ENCODE measurements at places on chromosomes 7 and 10.

DNA sequence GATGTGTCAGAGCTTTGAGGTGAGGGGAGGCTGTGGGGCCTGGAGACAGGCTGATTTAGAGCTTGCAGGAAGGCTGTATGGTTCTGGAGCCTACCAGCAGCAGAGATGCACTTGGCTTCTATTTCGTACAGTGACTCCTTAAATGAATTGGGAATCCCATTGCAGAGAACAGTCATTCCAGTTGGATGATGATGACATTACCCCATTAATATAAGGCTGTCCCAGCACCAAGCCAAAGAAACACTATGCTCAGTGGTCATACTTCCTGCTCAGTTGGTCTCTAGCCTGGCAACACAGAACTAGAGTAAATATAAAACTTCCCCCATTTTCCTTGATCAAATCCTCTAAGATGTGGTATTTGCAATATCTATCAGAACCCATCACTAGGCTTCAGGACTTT is 5.7 kb upstream of the CLEC5A start:
- no peak for DNase-seq

DNA sequence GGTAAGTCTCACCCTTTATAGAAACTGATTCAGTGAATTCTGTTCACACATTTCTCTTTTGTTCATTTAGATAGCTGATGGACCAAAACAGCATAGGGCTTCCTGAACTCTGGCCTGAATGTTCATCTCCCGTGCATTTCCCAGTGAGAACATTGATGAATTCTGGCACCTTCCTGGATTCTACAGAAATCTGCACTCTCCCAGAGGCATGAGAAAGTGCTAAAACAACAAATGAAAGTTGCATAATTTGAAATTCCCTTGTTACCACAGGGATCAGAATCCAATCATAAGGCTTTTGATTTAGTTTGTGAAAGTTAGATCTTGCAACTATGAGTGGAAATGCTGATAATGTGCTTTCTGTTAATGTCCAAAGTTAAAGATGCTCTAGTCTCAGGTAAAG is 29.7 kb upstream of the SCIN start:
- no peak for DNase-seq

- no peak for DNase-seq
These were observed 24.3 kb downstream of the SEM1 start for GRCh38 chr7:96685353-96685752.

- DNase-seq, result peak; percentile 79
These were observed 9.0 kb downstream of the RPEL1 start for GRCh38 chr10:103254538-103255325.

DNA sequence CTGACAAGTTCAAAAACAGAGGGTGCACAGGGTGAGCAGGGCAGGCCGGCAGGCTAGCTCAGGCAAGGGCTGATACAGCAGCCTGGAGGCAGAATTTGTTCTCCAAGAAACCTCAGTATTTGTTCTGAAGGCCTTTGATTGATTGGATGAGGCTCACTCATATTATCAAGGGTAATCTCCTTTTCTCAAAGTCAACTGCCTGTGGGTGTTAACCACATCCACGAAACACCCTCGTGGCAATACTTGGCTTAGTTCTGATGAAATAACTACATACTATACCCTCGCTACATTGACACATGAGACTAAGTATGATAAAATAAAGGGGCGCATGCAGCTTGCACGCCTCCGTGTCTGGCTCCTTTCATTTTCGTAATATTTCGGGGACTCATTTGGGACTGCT is 4.4 kb upstream of the PPP2R2D start:
- DNase-seq, result no peak

- no peak for DNase-seq
These were observed 144.3 kb downstream of the FZD1 start for GRCh38 chr7:91408388-91409154.

DNA sequence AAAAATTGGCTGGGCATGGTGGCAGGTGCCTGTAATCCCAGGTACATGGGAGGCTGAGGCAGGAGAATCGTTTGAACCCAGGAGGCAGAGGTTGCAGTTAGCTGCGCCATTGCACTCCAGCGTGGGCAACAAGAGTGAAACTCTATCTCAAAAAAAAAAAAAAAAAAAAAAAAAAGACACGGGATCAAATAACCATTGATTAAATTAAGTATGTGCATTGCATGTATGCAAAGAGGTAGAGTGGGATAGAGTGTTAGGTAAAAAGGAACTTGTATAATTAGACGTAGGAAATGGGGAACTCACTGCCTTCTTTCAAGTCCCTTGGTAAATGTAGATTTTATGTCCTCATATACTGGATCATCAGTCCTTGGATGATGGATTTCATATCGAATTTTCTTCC is 13.1 kb downstream of the VCL start:
- DNase-seq, result no peak

DNA sequence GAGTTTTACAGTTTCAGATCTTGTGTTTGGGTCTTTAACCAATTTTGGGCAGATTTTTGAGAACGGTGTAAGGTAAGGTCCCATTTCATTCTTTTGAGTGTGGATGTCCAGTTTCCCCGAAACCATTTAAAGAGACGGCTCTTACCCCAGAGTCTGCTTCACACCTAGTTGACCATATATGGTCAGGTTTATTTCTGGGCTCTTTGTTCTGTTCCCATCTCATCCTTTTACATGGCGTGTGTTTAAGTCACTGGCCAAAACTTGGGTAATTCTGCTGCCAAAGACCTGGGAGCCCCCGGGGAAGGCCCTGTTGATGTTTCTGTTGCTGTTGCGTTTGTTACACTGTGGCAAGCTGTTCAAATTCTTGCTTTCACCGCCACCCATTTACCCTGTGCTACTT is 120.1 kb downstream of the PTPRN2 start:
- DNase-seq, result no peak

- peak; percentile 70 for DNase-seq
These were observed 469.3 kb upstream of the KLF6 start for GRCh38 chr10:4254101-4254994.

DNA sequence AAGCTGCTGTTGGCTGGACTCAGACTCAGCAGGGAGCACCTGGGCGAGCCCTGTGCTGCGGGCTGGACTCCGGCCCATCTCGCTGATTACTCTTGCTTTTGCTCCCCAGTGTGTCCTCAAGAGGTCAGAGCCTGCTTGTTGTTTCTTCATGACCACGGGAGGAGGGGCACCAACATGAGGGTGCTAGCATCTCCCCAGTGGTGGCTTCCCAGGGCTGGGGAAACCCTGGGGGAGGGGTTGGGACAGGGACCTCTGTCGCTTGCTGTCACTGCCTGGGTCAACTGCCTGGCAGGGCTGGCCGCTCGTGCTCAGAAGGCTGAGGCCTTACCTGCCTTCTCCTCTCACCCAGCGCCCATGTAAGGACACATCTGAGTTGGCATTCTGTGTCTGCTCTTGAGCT is 152.3 kb upstream of the SHH start:
- no peak for DNase-seq

- peak; percentile 8 for DNase-seq
These were observed 258.2 kb downstream of the KIF20B start for GRCh38 chr10:89959433-89960110.

- DNase-seq, result no peak
These were observed 118.0 kb upstream of the PITRM1 start for GRCh38 chr10:3290550-3290949.

GRCh38 chr7:137142376-137142775 is 201.2 kb downstream of the PTN start:
- peak; percentile 91 for DNase-seq

DNA sequence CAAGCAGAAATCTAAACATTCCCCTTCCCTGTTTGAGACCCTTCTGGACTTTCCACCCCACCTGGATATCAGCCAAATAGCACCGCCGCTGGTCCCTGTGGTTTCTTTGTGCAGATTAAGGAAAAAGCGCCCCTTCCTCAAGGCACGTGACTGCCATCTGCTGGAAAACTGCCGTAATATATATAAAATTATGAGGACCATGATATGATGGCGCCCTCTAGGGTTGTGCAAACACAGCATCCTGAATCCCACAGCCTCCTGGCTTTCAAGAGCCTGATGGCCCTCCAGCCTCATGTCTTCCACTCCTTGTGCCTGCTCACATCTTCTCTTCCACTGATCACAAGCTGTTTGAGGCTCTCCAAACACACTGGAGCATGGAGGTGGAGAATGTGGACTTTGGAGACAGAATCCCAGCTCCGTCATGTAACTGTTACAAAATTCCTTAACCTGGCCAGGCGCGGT is 121.3 kb downstream of the MYL10 start:
- DNase-seq, result peak; percentile 68

- DNase-seq, result no peak
These were observed 1.3 kb upstream of the TM9SF3 start for GRCh38 chr10:96588060-96588554.

GRCh38 chr10:34236931-34237330 is 578.2 kb downstream of the PARD3 start:
- DNase-seq, result peak; percentile 12

DNA sequence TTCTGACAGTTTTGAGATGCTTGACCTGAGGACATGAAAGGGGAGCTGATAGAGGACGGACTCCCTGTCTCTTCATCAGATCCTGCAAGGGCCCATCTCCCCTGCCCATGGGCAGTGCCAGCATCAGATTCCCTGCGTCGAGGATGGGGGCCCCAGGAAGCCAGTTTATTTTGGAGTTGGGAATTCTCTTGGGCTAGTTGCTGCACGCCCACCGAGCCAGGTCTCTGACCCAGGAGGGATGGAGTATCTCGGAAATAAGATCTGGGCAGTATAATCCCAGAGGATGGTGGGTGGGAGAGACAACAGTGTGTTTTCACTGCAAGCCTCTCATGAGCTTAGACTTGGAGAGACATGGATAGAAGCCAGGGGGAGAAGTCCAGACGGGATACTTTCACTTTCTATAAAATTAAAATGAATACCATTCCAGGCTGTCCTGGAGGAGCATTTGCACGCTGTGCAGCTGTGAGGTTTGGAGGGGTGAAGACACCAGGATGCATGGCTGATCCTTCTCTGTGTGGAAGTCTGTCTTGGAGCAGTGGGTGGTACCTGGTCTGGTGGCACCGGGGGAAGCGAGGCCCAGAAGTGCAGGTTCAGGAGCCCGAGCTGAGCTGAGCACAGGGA is 25.8 kb downstream of the DOCK1 start:
- DNase-seq, result no peak

GRCh38 chr10:12741360-12741804 is 260.1 kb downstream of the CCDC3 start:
- DNase-seq, result no peak

GRCh38 chr7:14197280-14197679 is 207.8 kb upstream of the ETV1 start:
- no peak for DNase-seq

GRCh38 chr7:48875045-48875916 is 49.1 kb upstream of the CDC14C start:
- peak; percentile 8 for DNase-seq

- DNase-seq, result peak; percentile 46
These were observed 71.1 kb upstream of the TFEC start for GRCh38 chr7:116101704-116102103.

GRCh38 chr7:28054531-28055160 is 125.9 kb downstream of the JAZF1 start:
- DNase-seq, result no peak

GRCh38 chr7:5283421-5284303 is 919 bp downstream of the SLC29A4 start:
- DNase-seq, result peak; percentile 44

GRCh38 chr10:3028441-3028840 is 38.9 kb upstream of the PFKP start:
- DNase-seq, result no peak

DNA sequence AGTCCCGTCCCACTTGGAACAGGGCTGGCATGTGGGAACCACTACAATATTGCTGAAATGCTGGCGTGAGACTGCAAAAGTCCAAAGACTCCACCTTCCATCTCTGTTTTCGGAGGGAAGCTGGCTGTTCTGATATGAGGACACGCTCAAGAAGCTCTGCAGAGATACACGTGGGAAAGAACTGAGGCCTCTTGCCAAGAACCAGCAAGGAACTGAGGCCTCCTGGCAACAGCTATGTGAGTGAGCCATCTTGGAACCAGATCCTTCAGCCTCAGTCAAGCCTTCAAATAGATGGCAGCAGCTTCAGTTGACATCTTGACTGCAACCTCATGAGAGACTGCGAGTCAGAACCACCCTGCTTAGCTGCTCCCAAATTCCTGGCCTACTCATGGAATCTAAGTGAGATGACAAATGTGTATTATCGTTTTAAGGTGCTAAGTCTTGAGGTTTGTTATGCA is 30.8 kb downstream of the SGMS1 start:
- peak; percentile 27 for DNase-seq

DNA sequence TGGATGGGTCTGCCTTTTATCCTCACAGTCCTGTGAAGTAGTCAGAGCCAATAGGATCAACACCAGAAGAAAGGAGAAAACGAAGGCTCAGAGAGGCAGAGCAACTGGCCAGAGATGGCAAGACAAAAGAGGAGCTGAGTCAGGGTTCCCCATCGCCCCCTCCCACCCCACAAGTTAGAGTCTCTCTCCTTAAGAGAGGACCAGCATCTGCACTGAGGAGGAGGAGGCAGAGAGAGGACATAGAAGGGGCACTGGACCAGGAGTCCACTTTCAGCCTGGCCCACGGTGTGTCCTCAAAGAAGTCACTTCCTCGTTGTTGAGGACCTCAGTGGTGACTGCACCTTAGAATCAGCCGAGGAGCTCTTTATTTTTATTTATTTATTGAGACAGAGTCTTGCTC is 11.6 kb downstream of the SPOCK2 start:
- no peak for DNase-seq

DNA sequence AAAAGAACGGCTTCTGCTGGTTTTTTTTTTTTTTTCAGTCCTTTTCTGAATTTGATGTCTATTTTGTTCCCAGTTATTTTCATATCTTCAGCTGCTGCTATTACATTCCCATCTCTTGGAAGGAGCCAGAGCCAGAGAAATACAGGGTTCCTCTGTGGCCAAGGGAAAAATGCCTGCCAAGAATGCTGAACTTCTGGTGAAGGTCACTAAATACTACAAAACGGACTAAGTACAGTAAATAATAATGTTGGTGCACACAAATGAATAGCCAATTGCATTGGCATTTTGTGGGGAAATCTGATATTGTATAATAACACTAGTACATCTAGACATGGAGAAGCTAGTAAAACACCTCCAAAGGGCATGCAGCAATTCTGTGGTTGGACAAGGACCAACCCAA is 56.3 kb upstream of the ZEB1 start:
- DNase-seq, result no peak

GRCh38 chr10:115977855-115978254 is 295.2 kb downstream of the GFRA1 start:
- no peak for DNase-seq

GRCh38 chr10:45241865-45242520 is 73.4 kb downstream of the OR13A1 start:
- DNase-seq, result peak; percentile 3

- no peak for DNase-seq
These were observed 478.2 kb upstream of the LRRN3 start for GRCh38 chr7:110612680-110613079.

DNA sequence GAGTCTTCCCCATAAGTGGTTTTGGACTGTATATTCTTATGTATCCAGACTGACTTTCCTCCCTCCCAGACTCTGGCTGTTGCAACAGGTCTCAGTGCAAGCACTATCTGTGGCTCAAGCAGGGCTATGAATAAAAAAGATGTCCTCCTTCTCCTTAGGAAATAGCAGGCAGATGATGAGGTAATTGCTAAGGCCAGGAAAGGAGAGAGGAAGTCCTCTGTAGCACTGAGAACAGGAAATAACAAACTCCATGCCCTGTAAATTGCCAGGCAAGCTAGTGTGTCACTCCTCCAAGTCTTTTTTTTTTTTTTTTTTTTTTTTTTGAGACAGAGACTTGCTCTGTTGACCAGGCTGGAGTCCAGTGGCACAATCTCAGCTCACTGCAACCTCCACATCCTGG is 900.1 kb downstream of the TYW1 start:
- DNase-seq, result no peak

GRCh38 chr7:116495736-116496135 is 3.8 kb upstream of the CAV2 start:
- peak; percentile 27 for DNase-seq

Measured in ELR (cell line).